NCI-H2107 (cell line): ENCODE measurements at places on chromosomes 4 and X.

- DNase-seq = no peak
Observed at GRCh38 chr4:71635139-71635748, 148.6 kb downstream of the GC start.

GRCh38 chr4:86974551-86974994, 39.8 kb downstream of the AFF1 start:
- no peak for DNase-seq

DNA sequence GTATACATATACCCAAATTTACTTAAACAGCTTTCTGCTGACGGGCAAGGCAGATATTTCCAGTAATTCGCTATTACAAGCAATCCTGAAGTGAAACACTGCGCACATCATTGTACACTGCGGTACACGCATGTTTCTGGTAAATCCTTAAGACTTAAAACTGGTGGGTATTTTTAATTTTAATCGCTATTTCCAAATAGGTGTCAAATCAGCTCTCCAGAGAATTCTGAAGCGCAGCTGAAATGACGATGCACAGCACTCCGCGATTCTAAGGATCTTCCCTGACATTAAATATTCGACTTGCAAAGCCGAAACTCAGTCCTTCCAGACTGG, 361 bp downstream of the TMEM128 start:
- no peak for DNase-seq

DNA sequence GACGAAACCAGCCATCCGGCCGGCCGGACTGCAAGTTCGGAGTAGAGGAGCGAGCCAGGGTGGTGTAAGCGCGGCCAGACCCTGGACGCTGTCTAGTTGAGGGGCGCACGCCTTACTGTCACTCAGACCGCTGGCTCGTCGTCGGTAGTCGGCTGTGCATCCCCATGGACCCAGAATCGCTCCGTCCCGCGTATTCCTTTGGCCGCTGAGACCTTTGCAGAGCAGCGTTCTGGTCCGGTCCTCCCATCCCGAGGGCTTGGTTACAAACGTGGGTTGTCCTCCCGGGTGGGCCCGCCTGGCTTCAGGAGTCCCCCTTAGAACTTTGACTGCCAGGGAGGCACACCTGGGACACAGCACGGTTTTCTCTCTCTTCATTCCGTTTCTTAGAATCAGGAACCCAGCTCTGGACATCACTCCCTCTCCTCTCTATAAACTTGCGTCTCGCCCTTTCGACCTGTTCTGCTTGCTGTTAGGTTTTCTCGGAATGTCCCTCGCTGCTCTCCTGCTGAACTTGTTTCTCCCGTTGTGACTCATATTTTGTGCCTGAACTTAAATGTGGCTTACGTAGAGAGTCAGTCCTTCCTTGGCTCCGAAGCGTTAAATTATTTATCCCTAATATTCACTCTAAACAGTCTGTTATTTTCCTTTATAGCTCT, 672 bp downstream of the PGM2 start:
- DNase-seq = no peak

DNA sequence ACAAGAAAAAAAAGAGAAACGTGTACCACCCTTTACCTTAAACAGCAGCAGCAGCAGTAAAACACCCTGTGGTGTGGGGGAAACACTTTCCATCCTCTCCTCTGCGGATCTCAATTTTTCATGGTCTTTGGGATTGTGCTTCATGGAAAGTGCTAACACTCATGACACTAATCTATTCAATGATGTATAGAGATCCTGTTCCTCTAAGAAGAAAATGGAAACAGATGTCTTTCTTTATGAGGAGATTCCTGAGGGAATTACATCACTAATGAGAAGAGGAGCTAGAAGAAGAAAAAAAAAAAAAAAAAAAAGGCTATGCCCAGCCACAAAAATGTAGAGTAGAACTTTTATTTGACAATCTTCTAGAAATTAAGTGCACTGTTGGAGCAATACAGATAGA, 62.9 kb upstream of the NDST3 start:
- no peak for DNase-seq

DNA sequence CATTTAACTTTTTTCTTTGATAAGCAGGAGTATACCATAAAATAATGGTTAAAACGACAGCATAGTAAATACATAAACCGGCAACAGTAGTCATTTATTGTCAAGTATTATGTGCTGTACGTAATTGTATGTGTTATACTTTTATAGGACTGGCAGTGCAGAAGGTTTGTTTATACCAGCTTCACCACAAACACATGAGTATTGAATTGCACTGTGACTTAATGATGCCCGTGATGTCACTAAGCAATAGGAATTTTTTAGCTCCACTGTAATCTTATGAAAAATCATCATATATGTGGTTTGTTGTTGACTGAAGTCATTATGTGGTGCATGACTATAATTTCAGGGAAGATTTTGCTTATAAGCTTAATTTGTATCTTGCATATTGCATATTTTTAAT, 424.6 kb downstream of the PABPC4L start:
- no peak for DNase-seq

- no peak for DNase-seq
Observed at GRCh38 chr4:140893939-140894338, 137.8 kb upstream of the TBC1D9 start.

- DNase-seq = no peak
Observed at GRCh38 chr4:25088093-25088952, 57.6 kb upstream of the LGI2 start.

DNA sequence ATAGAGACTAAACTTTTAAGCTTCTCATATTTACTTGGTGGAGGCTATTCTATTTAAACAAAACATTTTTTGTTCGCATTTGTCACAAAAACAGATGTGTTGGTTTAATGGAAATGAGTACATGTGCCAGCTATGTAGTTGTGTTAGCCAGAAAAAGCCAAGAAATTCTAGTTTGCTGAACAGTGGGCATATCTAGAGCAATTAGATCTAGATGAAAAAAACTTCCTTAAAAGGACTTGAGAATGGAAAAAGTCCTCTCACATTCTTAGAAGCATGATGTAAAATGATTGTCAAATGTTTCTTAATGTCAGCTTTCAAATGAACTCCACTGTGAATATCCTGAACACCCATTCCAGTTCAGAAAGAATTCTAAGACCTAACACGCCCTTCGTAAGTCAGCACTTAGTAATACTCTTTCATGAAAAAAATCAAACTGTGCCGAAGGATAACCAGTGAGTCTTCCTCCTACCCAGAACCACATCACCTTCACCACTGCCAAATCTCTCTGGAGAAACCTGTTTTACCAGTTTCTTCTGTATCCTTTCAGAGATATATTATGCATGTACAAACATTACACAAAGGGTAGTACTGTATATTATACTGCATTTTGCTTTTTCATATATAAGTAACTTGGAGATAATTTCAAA, 28.2 kb downstream of the PHKA1 start:
- DNase-seq = no peak

- DNase-seq = no peak
Observed at GRCh38 chr4:88975958-88976774, 80.8 kb downstream of the FAM13A start.

- DNase-seq = no peak
Observed at GRCh38 chrX:132676561-132677186, 187.8 kb upstream of the MBNL3 start.

DNA sequence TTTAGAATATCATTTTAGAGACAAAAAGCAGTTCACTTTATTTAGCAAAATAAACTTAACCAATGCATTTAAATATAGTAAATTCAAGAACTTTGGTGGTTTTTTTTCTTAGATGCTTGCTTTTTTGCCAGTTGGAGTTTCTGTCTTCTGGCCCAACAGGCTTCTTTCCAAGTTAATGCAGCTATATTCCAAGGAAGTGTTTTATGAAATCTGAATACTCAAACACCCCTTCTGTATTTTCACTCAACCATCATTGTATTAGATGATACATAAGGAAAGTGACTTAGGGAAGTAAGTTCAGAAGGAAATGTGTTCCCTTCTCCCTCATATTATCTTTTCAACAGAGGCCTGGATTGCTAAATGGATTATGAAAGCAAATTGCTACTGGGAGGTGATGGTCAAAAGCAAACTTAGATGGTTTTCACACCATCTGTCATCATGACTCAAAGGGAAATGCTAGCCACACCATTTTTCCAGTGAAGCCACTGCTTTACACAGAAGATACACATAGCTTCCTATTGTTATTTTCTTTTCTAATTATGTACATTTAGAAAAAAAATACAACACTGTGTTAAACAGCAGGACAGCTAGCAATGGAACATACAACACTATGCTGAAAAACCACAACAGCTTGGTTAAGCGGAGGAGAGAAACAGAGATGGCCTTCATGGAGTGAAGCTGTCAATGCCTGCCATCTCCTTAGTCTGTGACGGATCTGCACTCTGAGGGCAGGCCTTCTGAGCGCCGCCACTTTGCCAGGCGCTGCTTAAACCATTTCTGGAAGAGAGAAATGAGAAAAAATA, 32.9 kb downstream of the HOPX start:
- no peak for DNase-seq

DNA sequence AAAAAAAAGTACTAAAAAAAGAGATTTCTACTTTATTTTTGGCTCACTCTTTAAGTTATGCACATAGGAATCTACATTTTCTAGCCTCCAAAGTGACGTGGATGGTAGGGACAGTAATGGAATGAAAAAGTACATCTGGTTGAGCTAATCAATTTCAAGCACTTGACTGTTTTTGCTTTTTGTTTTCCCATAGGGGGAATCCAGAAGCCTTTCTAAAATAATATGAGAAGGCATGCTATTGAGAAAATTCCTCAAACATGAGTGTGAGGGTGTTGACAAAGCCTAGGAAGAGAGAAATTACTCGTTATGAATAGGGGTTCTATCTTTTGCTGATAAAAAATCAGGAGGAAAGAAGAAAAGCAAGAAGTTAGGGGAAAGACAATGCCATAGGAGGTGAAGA, 242.5 kb upstream of the PUDP start:
- DNase-seq = no peak

DNA sequence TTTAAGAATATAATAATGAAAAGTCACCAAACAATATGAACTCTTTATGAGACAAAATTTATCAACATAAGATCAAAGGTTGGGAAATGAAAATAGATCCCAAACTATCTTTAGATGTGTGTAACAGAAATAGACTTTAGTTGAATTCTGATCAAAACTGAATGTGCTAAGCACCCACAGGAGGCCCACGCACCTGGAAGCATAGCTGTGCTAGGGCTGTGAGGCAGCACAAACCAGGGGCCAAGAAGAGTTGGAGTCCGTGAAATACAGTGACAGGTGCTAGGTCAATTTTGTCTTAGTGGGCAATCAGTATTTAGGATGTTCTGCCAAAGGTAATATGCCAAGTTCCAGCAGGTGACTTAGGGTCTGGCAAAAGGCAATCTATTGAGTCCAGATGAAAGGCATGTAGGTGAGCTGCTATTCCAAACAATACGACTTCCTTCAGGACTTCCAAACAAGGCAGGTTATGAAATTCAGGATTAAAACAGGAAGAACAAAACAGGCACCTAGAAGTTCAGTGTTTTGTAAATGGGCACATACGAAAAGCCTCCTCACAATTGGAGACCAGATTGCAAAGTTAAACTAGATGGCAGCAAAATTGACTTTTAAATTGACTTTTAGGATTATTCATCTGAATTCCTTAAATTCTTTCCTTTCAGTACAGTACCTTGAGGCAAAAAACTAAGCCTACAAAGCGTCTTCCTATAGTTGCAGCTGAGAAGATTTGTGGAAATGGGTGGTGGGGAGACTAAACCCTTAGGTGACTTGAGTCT, 4.7 kb upstream of the PCDH18 start:
- no peak for DNase-seq
